ENCODE measurements at places on chromosomes 5 and 9.

GRCh38 chr5:174626369-174626920, 97.9 kb upstream of the MSX2 start:
- DNase-seq: no peak

DNA sequence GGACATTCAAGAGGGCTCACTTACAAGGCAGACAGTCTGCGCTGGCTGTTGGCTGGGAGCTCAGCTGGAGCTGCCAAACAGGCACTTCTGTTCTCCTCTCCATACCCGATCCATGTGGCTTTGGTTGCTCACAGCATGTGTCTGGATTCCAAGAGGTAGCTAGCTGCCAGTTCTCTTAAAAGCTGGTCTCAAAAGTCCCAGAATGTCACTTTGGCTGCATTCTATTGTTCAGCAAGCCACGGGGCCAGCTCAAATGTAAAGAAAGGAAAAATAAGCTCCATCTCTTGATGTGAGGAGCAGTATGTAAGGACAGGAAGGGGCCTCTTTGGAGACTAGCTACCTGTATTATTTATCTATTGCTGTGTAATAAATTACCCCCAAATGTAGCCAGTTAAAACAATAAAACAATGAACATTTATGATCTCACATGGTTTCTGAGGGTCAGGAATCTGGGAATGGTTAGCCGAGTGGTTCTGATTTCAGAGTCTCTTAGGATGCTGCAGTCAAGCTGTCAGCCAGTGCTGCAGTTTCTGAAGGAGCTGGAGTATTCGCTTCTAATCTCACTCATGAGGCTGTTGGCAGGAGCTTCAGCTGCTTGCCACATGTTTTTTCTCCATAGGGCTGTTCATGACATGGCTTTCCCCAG, 112.7 kb upstream of the CLINT1 start:
- DNase-seq: peak; percentile 58

DNA sequence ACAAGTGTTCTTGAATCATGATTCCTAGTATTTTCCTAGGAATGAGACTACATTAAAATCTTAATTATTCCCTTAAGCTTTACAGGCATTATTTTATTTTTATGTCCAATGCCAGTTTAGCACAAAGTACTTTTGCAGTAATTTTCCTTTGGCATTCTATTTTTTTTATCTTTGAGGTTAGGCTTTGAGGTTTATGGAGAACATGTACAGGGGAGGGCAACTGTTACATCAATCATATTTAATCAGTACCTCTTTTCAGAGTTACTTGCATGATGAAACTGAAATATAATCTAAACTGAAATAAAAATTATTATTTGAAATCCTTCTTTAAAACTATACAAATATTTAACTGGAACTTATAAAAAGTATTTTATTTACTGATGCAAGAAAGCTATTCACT, 118.2 kb upstream of the MPDZ start:
- no peak for DNase-seq

- DNase-seq: no peak
Observed at GRCh38 chr9:19432473-19432872, 23.7 kb downstream of the ACER2 start.

DNA sequence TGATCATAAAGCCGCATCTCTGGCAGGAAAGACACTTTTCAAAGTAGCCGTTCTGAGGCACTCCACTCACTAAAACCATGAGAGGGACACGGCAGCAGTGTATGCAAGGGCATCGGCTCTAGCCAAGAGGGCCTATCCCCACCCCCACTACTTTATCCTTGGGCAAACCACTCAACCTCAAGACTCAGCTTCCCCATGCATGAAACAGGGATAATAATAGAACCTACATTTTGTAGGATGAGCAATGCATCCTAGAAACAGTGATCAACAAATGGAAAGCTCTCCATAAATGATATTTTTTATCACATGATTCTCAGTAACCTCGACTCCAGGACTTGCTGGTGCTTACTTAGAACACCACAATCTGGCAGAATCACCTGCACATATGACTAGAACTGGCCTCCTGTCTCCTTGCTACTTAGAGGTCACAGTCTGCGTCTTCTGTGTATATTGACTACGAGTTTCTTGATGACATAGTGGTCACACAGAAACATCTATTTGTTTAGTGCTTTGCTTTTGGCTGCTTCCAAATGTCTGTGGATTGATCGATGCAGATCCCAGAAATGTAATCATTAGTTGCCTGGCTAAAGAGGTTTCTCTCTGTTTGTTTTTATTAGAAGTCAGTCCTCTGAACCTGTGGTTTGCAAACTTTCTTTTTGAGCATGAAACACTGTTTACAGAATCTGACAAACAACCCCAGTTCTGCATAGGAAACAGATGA, 102.1 kb downstream of the LHFPL2 start:
- DNase-seq: no peak

DNA sequence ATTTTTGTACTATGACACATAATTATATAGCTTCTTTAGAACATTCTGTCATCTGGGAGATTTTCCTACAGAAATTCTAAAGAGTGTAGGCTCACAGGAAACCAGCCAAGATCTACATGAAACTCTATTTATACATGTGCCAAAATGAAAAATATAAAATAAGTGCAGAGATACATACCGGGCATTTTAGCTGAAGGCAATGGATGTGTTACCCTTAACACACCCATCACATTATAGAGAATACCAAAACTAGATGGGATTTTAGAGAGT, 125.9 kb downstream of the TRIM32 start:
- no peak for DNase-seq

- no peak for DNase-seq
Observed at GRCh38 chr5:149039506-149039905, 23.4 kb downstream of the SH3TC2 start.

DNA sequence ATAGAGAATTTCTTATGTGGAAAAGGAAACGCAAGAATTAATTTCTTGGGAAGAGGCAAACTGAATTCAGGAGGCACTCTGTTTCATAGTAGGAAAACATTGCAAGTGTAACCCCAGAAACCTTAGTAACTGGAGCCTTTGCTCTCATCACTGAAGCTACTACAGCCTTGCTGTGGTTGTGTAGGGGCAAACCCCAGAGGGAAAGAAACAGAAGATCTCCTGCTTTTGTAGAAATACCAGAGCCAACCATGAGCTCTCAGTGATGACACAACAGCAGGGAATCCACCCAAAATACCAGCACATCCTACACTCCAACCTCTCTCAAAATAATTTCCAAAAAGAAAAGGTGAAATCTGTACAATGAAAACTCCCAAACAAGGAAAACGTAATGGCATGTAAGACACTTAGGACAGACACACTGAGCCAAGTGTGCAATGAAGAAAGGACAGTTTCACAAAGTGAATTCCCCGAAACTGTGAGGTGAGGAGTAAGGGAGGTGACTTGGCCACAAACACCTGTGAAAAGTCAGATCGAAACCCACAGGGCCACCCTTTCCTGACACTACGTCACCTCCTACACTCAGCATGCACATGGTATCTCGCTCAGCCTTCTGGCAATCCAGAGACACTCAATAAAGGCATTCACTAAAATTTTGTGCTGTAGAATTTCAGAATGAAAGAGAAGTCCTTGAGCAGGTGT, 8.5 kb upstream of the ACSL6 start:
- DNase-seq: no peak

DNA sequence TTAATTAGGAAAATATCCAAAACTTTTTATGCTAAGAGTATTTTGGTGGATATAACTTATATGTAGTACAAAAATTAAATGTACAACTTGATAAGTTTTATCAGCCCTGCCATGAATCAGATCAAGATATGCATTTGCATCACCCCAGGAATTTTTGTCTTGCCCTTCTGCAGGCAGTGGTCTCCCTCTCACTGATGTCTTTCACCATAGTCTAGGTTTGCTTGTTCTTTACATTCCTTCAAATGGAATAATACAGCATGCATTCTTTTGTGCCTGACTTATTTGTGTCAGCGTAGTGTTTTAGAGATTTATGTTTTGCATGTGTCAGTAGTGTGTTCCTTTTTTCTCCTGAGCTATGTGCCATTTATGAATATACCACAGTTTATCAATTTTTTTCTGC, 36.4 kb downstream of the RNF180 start:
- DNase-seq: no peak

DNA sequence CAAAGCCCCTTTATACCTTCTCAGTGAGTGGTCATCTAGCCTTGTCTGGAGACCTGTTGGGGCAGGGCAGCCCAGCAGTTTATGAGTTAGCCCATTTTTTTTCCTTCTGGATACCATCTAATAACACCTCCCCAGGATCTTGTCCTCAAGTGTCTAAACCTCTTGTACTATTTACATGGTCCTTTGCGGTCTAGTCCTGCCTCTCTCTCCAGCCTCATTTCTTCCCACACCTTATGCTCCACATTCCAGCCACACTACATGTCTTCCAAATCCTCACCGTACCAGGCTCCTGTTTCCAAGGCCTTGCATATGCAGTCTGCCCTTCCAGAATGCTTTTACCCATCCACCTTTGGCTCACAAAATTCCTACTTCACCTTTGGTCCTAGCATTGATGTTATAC, 77.2 kb downstream of the ADRB2 start:
- DNase-seq: no peak

DNA sequence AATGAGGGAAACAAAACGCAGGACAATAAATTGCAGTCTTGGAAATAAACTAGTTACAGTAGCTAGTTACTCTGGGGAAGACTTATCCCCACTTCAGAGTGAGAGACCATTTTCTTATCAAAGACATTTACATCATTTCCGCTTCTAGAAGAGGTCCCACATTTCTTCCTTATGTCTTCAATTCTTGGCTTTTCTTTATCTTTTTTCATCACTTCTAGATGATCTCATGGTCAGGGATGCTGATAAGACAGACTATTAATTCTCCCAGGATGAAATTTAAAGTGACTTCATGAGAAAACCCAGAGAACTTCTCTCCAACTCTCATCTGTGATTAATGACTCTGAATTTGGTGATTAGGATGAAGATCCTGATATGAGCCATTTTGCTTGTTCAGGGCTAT, 229.1 kb downstream of the MTRR start:
- DNase-seq: no peak

- DNase-seq: no peak
Observed at GRCh38 chr9:16272776-16273175, 597.7 kb downstream of the BNC2 start.

- no peak for DNase-seq
Observed at GRCh38 chr9:94741866-94742265, 15.4 kb downstream of the AOPEP start.

DNA sequence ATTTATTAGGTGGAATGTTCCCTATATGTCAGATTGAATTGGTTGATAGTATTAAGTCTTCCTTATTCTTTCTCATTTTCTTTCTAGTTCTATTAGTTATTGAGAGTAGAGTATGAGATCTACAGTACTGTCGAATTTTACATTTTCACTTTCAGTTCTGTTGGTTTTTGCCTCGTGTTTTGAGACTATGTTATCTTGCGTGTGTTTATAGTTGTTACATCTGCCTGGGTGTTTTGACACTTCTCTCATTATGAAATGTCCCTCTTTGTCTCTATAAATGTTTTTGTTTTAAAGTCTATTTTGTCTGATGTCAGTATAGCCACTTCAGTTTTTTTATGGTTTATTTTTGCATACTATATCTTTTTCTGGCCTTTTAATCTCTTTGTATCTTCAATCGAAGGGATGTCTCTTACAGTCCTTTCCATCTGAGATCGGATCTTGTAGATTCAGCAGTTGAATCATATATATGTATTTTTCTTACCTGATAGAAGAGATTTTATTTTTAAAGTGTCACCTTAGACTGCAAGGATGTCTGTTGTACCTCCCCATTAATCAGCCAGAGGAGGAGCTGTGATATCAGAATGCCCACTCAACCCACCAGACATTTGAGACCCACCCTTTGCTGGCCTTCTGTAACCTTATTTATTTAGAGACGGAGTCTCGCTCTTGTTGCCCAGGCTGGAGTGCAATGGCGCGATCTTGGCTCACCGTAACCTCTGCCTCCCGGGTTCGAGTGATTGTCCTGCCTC, 20.7 kb downstream of the EHMT1 start:
- DNase-seq: no peak

GRCh38 chr5:36158144-36158543, 6.2 kb downstream of the SKP2 start:
- DNase-seq: no peak

DNA sequence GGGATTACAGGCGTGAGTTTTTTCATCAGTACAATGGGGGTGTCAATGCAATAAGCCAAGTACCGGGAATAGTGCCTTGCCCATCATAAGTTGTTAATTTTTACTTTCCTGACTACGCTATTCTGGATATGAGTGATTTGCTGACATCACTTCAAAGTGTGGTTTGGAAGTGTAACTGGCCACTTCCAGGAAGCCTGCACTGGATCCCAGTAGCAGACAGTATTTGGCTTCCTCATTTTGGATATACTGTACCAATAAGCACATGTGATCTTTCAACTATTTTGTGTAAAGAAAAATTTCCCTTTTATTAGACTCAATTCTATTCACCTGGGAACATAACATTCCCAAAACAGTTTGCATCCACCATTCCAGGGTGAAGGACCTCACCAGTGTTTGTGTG, 417.7 kb upstream of the KLF4 start:
- no peak for DNase-seq

DNA sequence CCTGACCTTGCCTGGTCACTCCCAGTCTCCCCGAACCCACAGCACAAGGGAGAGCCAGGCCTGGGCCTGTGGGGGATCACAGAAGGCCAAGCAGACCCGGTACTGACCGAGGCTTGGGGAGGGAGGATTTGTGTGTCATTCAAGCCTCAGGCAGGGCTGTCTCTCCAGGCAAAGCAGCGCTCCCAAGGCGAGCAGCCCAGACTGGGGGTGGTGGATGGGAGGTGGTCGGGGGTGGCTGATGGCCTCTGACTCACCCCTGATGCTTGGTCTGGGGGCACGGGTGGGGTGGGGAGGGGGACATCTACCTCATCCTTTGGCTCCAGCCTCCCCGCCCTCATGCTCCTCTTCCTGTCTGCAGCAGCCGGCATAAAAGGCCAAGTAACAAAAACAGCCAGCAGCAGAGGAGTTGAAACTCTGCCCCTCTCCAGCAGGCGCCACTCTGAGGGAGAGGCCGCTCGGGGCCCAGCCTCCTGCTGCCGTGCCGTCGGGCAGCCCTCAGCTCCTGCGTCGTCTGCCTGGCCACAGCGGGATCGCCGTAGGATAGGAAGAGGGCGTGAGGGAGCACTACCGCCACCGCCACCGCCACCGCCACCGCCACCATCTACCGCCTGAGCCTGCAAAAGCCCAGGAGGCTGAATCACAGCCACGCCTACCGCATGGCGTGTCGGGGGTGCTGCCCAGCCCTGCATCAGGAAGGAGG, 166.0 kb downstream of the OLFM1 start:
- DNase-seq: no peak

- no peak for DNase-seq
Observed at GRCh38 chr5:43017428-43017815, 22.7 kb downstream of the ANXA2R start.

DNA sequence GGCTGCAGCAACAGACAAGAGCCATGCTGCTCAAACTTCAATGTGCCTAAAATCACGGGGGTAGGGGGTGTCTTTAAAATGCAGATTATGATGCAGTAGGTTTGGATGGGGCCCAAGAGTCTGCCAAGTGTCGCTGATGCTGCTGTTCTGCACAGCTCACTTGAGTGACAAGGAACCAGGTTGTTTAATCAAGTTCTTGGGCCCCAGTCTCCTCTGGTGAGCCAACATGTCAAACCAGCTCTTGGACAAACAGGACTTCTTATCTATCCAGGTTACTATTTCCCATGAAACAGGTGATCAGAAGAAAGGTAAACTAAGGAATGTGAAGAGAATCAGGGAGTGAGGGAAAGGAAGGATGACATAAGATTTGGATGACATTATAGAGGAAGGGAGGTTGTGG, 78.0 kb downstream of the APBA1 start:
- DNase-seq: no peak

Data from midbrain (tissue), 1 donor.